AG10803 (cell line): ENCODE measurements at places on chromosomes 6 and 20.

- no peak for DNase-seq
These were observed 74.4 kb downstream of the NOL4L start for GRCh38 chr20:32510601-32511357.

GRCh38 chr6:1950631-1951030 is 294.8 kb downstream of the GMDS start:
- no peak for DNase-seq

GRCh38 chr6:5159162-5159561 is 74.0 kb downstream of the PPP1R3G start:
- DNase-seq: no peak

- peak; percentile 94 for DNase-seq
These were observed at the start of gene SIM1 for GRCh38 chr6:100464903-100465700. SIM1 (minus strand) TSS chr6:100464921; CDS start chr6:100463468, 1,453 bp downstream.

- peak; percentile 52 for DNase-seq
These were observed 1.5 kb upstream of the GRIK2 start for GRCh38 chr6:101391772-101392585.

GRCh38 chr6:26550250-26550993 is 12.3 kb downstream of the HMGN4 start:
- peak; percentile 40 for DNase-seq

GRCh38 chr6:35023091-35024000 is 117.8 kb downstream of the TCP11 start:
- DNase-seq: no peak

- DNase-seq: no peak
These were observed 260.5 kb downstream of the NRN1 start for GRCh38 chr6:5746053-5746758.

DNA sequence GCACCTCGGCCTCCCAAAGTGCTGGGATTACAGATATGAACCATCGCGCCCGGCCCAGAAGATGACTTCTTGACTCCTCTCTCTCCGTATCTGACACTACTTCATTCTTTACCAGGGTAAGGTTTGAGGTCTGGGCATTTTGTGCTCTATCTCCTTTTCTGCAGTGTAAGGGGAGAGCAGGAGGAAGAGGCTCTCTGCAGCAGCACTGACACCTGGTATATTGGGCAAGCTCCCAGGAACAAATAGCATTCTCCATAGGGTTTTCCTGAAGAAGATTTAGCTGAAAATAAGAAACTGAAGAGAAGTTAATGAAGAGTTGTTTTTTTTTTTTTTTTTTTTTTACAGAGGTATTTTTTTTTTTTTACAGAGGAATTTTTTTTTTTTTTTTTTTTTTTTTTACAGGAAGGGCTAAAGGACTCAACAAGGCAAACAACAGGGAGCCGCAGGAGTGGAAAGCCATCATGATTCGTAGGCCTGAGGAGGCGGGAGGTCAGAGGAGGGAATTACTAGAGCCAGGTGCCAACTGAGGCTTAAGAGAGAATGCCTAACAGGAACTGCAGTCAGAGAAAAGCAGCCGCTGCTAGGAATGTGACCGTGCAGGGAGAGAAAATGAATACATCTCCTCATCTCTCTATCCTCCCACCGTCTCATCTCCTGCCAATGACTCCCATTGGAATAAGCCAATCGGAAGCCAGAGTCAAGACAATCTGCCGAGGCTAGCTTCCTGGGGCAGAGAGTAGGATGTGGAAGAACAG is 34.7 kb upstream of the ADGRF4 start:
- DNase-seq: no peak

DNA sequence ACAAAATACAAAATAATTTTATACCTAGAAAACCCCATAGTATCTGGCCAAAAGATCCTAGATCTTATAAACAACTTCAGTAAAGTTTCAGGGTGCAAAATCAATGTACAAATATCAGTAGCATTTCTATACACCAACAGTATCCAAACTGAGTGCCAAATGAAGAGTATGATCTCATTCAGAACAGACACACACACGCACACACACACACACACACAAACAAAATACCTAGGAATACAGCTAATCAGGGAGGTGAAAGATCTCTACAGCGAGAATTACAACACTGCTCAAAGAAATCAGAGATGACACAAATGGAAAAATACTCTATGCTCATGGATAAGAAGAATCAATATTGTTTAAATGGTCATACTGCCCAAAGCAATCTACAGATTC is 49.2 kb downstream of the TOMM6 start:
- DNase-seq: peak; percentile 20

- DNase-seq: peak; percentile 43
These were observed 577 bp upstream of the SCAND1 start for GRCh38 chr20:35954907-35955251.

DNA sequence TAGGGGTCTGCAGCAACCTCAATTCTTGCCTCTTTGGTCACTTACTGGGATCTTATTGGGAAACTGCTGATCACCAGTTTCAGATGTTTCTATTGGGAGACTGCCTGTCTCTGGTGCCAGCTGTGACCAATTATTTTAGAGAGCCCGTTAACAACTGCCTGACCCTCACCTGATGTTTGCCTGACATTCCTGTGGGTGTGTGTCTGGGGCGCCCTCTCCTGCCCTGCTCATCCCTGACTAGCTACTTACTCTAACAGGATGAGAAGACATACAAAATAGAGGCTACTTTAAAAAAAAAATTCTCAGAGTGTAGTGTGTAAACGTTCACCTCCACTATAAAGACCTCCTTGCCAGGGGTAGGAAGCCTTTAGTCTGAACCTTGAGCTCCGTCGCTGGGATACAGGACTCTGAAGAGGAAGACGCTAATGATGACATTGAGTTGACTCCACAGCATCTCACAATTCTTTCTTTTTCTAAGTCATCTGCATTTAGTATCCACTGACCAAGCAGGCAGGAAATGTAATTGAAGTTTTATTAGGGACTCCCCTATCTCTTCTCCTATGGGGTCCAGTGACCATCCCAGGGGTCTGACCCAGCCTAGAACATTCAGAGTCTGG is 54.6 kb upstream of the DDR1 start:
- no peak for DNase-seq

- DNase-seq: no peak
These were observed 164.9 kb downstream of the TMEM242 start for GRCh38 chr6:157158456-157158855.

- DNase-seq: no peak
These were observed 32.7 kb downstream of the CEBPB start for GRCh38 chr20:50223039-50224005.

GRCh38 chr6:162307865-162308264 is 419.7 kb downstream of the PRKN start:
- DNase-seq: no peak

- no peak for DNase-seq
These were observed 40.0 kb upstream of the TAF8 start for GRCh38 chr6:42010185-42010891.

DNA sequence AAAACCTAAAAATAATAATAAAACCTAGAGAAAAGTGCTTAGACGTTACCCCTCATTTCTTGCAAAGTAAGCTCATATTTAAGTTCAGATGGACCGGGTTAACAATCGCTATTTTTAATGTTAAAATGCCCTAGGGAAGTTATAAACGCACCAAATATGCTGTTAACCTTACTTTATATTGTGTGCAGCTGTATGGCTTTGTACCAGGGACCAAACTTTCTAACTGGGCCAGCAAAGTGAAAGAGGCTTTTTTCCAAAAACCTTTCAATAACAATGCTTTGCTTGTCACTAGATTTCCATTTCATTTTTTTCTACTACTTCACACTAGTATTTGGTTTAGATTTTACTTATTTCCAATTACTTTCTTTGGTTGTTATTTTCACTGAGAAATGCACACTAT is 248.5 kb downstream of the FOXC1 start:
- no peak for DNase-seq

- no peak for DNase-seq
These were observed 5.0 kb downstream of the TCF21 start for GRCh38 chr6:133893946-133894345.

GRCh38 chr20:42649748-42650147 is 540.0 kb downstream of the PTPRT start:
- no peak for DNase-seq

GRCh38 chr6:113271437-113271836 is 585.7 kb upstream of the MARCKS start:
- DNase-seq: peak; percentile 87

- DNase-seq: no peak
These were observed 22.7 kb downstream of the CFAP206 start for GRCh38 chr6:87430499-87430898.

DNA sequence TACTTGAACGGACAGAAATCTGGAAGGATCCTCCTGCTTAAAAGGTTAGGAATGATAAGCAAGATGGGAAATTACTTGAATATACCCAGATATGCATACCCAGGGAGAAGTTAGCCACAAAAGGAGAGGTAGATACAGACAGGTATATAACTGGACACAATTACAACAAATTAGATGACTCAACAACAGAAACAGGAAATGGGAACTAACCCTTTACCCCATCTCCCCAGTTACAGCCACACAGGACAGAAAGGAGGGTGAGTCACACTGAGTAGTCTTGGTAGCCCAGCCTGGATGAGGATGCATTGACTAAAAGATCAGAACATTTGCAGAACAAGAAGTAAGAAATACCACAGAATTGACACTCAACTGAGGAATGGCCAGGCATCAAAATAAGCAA is 61.2 kb downstream of the C6orf52 start:
- DNase-seq: peak; percentile 31

GRCh38 chr6:107202876-107203468 is 87.7 kb upstream of the BEND3 start:
- DNase-seq: no peak

DNA sequence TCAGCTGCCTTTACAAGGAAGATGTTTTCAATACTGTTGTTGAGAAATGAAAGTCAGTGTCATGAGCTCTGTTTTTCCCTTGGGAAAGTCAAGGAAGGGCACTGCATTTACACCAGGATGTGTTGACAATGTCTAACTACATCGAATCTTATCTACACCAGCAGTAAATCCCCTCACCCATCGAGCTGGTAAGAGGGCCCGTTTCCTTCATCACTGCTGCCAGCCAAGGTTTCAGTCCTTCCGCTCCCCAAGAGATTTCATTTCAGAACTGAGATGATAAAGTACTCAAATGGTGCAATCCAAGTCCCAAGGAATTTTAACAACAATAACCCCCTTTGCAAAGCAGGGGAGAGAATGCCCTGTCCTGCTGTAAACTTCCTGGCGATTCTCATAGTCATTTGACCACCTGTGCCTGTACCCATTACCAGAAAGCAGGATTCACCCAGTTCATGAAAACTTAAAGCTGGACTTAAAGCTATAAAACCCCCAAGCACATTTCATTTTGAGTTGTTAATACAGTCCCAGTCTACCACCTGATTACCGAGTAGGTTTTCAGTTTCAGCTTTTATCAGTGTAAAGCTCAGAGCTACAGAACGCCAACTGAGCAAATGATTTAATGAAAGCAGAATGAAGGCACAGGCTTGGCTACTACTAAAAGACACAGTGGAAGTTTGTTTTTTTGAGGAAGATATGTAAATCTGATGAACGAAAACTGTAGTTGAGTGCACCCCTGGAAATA is 122.5 kb upstream of the TAB2 start:
- no peak for DNase-seq

DNA sequence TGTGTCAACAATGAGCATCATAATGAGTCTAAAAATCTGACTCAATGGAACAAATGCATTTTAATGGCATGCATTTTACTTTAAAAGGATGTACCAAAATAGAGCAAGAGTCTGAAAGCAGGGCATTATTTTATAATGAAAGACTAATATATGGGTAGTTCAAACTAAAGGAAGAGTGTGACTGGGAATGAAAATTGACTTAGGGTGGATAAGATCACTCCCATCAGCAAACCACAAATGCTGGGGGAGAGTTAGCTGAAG is 114.7 kb downstream of the SOX4 start:
- no peak for DNase-seq

- DNase-seq: no peak
These were observed 163.7 kb downstream of the RALGAPA2 start for GRCh38 chr20:20548527-20549266.

DNA sequence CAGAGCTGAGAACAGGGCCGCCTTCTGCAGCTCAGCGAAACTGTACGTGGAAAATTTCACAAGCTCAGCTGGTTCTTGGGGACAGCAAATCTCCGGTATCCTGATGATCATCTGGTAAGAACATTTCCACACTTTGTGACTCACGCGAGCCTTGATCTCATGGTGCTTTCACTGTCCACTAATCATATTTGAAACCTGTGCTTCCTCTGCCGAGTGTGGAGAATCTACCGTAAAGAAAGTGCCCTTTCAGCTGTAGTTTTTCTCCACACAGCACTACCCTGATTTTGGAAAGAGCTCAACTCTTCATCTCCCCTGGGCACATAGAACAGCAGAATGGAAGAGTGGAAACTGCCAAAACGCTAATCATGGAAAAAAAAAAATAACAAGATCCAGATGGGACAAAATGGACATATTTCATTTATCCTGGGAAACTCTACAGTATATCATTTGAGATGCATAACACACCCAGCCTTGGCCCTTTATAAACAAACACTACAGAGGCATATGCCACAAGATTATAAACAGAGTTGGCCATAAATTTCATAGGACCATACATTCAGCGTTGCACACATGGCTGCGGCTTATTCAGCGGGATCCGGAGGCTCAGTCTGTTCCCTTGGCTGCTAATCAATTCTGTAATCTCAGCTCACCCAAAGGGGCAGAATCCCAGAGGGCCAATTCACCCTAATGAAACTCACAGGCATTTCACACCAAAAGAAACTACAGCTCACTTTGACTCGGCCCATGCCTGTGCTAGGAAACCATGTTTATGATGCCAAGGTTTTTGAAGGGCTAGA is 434.5 kb downstream of the HDGFL1 start:
- peak; percentile 89 for DNase-seq

DNA sequence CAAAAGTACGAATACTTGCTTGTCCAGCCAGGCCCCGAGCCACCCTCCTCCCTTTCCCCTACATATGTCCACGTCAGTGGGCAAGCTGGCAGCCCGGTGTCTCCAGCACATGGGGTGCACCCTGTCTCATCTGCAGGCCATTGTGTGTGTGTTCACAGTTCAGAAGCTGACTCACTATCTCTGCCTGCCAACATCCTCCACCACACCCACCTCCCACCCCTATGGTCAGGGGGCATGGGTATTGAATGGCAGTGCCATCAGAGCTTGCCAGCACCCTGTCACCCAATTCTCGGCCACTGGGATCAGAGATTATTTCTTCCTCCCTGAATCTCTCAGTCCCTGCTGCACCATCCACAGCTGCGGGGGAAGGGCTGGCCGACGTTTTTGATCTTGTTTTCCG is 195.7 kb downstream of the FARS2 start:
- DNase-seq: peak; percentile 61

DNA sequence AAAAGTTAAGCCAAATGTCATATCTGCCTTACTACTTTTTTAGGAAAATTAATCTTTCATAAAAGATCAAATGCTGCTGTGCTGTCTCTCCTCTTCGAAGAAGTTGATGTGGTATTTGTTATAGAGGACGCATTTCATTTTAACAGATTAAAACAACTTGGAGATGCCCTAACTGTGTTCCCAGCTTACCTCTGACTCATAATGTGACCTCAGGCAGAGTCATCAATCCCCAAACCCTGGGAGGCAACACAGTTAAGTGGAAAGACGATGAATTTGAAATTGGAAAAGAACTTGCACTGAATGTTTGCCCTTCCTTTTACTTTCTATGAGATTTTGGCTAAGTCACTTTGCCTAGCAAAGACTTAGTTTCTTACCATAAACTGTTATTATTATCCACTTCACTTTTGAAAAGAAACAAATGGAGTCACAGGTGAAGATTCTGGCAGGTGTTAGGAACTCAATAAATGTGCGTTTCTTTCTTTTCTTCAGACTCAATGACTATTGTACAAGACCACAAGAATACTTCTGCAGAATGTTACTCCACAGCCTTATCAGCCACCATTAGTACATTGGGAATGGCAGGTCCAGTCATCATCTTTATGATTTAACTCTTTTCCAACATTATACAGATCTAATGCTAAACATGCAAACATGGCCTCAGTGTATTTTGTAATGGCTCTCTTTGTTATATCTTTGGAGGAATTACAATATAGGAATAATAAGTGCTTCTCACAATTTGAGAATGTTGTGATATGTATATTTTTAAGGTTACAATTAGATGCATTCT is 102.6 kb downstream of the COL21A1 start:
- peak; percentile 66 for DNase-seq
